Body of pancreas (tissue), 4 donors: ENCODE measurements at places on chromosomes 4 and X. TPM values are rescaled to one million over a fixed set of nuclear protein-coding genes. Genes with fewer than 3 reads are reported as not detected.

GPR34 gene
- 1.3 TPM for total RNA-seq

- H3K36me3 ChIP-seq: no peaks in the 10 kb centered on the region
- H3K27ac ChIP-seq: no peak overlapping the region
- no peak for DNase-seq
- H3K4me1 ChIP-seq: no peaks in the 10 kb centered on the region
Observed at GRCh38 chr4:18366892-18367291, 345.3 kb upstream of the LCORL start.

- H3K4me1 ChIP-seq: no peaks in the 10 kb centered on the region
- no peak for DNase-seq
- H3K27ac ChIP-seq: no peak overlapping the region
- no peaks in the 10 kb centered on the region for H3K36me3 ChIP-seq
- H3K4me3 ChIP-seq: no peak overlapping the region
Observed at GRCh38 chrX:136176399-136176825, 29.1 kb downstream of the FHL1 start.

GRCh38 chrX:84046403-84046984 is 141.5 kb downstream of the RPS6KA6 start:
- no peaks in the 10 kb centered on the region for H3K36me3 ChIP-seq
- no peaks in the 10 kb centered on the region for H3K27me3 ChIP-seq
- H3K4me1 ChIP-seq: no peaks in the 10 kb centered on the region
- no peak overlapping the region for H3K27ac ChIP-seq

- no peaks in the 10 kb centered on the region for H3K36me3 ChIP-seq
- no peaks in the 10 kb centered on the region for H3K4me1 ChIP-seq
- DNase-seq: no peak
Observed at GRCh38 chrX:136967966-136968365, 65.8 kb downstream of the GPR101 start.

- no peaks in the 10 kb centered on the region for H3K4me1 ChIP-seq
- H3K27me3 ChIP-seq: no peaks in the 10 kb centered on the region
- H3K36me3 ChIP-seq: no peaks in the 10 kb centered on the region
- DNase-seq: no peak
- no peak overlapping the region for H3K4me3 ChIP-seq
- no peak overlapping the region for H3K27ac ChIP-seq
Observed at GRCh38 chr4:72938516-72938915, 131.0 kb downstream of the COX18 start.

PCSK1N gene
- total RNA-seq: 110 TPM

DNA sequence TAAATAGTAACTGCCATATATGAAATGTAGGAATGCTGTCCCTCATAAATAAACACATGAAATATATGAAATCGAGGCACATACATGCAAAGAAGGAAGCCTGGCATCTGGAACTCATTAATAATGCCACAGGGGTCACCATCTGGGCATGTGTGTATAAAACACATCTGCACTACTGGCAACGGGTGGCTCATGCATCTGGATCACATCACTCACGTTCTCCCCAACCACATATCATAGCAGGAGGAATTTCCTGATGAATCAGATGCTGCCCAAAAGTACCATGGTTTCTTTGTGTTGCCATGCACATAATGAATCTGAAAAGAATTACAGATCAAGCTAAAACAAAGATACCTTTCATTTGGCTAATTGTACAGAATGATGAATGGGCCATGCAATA is 28.6 kb downstream of the RNF175 start:
- no peak overlapping the region for H3K4me3 ChIP-seq
- no peaks in the 10 kb centered on the region for H3K4me1 ChIP-seq
- no peak for DNase-seq
- no peak overlapping the region for H3K27ac ChIP-seq
- H3K36me3 ChIP-seq: no peaks in the 10 kb centered on the region
- no peaks in the 10 kb centered on the region for H3K27me3 ChIP-seq
